ENCODE measurements at places on chromosomes 16 and 17.

- DNase-seq, result no peak
Measured at GRCh38 chr16:15616475-15617165, 26.3 kb downstream of the MARF1 start.

GRCh38 chr17:37081287-37081686 lies 132.5 kb downstream of the AATF start:
- no peak for DNase-seq

DNA sequence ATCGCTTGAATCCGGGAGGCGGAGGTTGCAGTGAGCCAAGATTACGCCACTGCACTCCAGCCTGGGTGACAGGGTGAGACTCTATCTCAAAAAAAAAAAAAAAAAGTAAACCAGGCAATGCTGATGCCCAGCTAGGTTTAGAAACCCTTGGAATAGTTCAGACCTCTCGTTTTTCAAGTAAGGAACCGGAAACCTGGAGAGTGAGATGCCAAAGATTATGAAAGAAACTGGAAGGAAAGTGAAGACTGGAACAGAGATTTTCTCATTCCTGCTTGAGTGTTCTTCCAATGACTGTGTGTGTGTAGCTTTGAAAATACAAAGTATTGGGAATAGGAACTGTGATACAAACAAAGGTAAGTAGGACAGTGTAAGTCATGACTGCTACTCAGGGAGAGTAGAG lies 35.7 kb downstream of the MYH3 start:
- no peak for DNase-seq

- DNase-seq, result peak; percentile 64
Measured at GRCh38 chr16:17470182-17470907, 415 bp downstream of the XYLT1 start.

DNA sequence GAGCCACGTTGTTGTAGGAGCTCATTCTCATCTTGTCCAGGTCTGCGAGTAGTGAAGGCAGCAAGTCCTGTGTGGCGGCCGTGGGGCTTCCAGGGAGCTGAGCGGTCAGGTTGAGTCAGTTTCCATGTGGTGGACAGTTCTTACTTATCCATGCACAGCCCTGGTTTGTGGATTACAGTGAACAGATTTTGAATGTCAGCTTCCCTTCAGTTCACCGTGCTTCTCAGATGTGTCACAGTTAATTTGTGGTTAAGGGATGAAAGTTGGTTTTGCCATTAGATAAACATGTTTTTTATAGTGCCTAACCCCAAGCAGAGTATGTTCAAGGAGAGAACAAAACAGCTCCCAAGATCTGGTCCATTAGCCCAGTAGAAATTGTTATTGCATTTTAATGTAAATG lies 103.1 kb downstream of the RPTOR start:
- DNase-seq, result no peak

GRCh38 chr17:45060382-45060796 lies 728 bp upstream of the NMT1 start:
- no peak for DNase-seq
